ENCODE measurements at places on chromosomes 6 and 20.

- no peak for DNase-seq
These were observed 45.3 kb downstream of the FGD2 start for GRCh38 chr6:37050854-37051137.

DNA sequence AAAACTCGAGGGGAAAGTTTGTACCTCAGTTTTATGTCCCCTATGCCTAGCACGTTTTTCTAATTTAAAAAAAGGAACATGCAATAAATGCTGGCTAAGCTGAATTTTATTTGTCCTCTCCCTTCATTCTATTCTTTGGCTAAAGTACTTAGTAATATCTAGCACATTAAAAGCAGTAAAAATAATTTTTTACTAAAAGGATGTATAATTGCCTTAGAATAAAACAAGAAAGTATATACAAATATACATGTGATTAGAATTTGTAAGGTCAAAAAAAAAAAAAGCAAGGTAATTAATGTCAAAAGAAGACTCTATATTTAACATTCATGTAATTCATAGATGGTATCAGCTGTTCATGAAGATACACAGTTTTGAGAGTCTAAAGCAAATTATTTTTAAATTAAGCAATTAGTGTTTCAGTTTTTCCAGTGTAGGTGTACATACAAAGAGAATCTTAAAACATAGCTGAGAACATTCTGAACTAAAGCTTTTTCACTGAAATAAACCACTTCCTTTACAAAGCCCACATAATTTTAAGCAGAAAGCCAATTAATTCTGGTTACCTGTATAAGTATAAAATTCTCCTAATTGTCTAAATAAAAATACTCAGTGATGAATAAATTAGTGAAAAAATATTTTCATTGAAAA lies 32.4 kb downstream of the HBS1L start:
- no peak for DNase-seq

DNA sequence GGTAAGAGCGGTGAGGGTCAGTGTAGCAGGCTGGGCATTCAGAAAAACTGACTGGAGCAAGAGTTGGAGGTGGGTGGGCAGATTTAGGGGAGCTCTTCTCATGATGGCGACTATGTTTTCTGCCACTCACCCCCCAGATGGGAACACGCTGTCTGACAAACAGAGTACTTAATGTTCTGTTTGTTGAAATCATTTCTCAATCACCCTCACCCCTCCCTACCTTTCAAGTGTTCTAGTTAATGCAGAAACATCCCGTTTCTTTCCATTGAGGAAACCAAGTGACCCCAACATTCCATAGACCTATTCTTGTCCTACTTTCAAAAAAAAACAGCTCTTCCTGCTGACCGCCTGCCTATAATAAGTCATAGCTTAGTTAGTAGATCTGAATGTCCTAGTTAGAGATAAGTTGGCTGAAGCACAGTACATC lies 132.5 kb upstream of the NEDD9 start:
- no peak for DNase-seq

GRCh38 chr6:53523511-53524454 lies 21.1 kb downstream of the GCLC start:
- no peak for DNase-seq

DNA sequence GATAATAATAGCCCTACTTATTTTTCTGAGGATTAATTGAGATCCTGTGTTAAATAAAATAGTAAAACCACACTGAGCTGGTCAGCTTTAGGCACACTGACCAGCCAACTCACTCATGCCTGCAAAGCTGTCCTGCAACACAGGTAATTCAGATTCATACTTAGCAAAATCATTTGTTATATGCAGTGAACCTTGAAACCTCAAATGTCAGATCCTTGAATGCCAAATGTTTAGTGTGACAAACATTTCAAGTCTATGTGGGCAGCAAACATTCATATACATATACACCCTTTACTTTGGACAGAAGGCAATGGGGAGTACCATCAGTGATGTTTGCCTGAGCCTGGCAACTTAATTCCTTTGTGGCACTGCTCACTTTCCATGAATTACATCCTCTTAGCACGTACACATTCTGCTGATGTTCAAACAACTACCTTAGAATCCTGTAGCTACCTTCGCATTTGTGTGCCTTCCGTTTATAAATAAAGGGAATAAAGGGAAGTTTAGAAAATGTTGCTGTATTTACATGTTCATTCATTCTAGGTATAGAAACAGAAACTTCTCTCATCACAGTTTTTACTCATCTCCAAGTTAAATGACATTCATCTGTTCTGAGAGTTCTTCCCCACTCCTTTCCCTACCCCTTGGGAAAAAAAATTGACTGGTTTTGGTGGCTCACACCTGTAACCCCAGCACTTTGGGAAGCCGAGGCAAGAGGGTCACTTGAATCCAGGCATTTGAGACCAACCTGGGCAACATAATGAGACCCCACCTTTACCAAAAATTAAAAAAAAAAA lies 140.8 kb downstream of the ZFAND3 start:
- DNase-seq: no peak

GRCh38 chr6:144314562-144314961 lies 29.4 kb downstream of the UTRN start:
- DNase-seq: no peak

DNA sequence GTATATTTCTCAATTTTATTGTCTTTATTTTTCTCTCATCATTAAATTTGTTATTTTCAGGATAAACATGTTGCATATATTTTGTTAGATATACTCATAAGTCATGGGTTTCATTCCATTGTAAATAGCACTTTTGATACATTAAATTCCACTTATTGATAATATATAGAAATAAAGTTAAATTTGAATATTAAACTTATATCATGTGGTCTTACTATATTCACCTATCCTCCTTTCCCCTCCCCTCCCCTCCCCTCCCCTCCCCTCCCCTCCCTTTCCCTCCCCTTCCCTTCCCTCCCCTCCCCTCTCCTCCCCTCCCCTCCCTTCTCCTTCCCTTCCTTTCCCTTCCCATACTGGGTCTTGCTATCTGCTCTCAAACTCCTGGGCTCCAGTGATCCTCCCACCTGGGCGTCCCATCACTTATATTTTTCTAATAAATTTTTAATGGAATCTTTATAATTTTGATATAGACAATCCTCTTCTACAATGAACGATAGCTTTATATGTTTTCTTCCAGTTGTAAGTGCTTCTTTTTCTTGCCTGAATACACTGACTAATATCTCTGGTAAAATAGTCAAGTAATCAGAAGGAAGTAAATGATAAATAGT lies 692.4 kb downstream of the C6orf118 start:
- no peak for DNase-seq

DNA sequence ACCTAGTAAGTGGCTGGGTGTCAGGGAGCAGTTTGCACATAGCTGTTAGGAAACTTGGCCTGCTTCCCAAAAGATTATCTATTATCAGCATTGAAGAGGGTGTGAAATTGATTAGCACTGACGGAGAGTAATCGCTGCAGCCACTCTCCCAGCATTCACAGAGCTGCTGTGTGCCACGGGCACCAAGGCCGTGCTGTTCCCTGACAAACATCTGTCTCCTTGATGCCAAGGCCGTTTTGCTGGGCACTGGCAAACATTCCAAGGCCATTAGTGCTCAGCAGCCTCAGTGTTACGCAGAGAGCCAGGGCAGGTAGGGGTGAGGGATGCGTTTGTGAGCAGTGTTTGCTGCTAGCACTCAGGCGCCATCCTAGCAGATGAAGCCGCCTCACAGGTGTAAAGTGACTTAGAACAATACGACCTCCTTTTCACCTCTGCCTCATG lies 57.7 kb upstream of the VSTM2L start:
- DNase-seq: no peak

DNA sequence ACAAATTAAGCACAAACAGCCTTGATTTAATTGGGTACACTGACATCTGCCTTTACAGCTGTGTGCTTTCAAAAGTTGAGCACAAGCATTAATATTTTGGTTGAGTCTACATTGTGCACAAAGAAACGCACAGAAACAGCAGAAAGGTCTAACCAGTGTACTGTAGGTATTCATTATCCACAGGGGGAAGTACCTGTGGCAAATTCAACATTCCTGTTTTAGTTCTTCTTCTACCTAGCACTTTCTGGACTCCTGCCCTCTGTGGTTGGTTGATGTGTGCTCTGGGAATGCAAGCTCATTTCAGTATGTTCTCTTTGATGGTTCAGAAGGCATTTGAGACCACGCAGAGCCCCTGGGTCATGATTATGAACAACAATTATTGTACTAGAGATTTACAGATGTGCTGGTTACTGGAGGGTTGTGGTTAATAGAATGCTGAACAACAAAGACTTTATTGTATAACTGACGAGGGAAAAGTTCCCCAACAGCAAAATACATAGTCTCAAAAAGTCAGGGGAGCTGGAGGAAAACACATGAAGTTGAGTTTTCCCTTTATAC lies 26.6 kb upstream of the DAAM2 start:
- DNase-seq: no peak

GRCh38 chr6:28335040-28335563 lies 846 bp downstream of the ZSCAN31 start:
- DNase-seq: no peak

GRCh38 chr6:78605909-78606446 lies 261.4 kb upstream of the IRAK1BP1 start:
- no peak for DNase-seq

GRCh38 chr20:34896086-34896621 lies 19.7 kb downstream of the ACSS2 start:
- DNase-seq: no peak

DNA sequence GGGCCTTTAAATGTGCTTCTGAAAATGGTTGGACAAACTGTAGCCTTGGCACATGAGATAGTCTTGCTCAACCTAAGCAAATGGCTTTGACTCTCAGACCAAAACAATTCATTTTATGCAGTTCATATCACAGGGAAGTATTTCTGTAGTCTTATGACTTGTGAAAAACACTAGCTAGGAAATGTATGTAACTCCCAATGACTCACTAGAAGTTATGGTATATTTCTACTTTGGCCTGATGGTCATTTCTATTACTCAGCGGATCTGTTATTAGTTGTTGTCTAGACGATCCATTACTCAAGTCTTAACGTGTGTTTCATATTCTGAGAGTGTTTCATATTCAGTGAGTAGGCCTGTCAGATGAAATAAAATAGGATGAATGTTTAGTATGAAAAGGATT lies 1333.5 kb downstream of the KHDRBS2 start:
- no peak for DNase-seq

GRCh38 chr20:38043512-38044300 lies 10.2 kb downstream of the RPRD1B start:
- peak; percentile 8 for DNase-seq

DNA sequence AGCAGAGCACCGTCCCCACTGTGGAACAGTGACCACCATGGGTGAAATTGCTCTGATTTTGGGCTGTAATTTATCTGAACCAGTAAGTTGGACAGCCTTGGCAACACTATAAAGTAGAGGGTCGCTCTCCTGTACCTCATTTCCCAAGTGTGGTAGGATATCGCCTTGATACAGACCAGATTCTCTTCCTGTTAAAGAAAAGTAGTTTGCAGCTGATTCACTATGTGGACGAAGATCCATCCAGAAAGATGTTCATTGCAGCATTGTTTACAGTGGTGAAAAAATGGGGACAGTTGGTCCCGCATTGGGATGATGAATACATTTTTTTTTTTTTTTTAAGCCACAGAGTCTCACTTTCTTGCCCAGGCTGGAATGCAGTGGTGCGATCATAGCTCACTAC lies 74.3 kb downstream of the SLX4IP start:
- DNase-seq: no peak

GRCh38 chr20:18016772-18017171 lies 40.9 kb downstream of the OVOL2 start:
- DNase-seq: no peak

DNA sequence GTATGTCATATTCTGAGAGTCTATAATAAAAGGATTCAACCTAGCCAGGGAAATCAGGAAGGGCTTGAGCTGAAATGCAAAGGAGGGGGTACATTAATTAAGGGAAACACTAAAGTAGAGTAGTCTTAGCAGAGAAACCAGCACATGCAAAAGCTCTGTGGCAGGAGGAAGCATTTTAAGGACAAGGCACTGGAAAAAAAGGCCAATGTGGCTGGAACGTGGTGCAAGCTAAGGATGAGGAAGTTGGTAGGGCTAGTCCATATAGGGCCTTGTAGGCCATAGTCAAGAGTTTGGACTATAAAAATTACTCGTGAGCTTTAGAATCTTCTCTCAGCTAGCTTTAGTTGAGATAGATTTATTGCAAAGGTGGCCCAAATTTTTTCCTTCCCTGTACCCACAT lies 75.2 kb upstream of the TOP1 start:
- DNase-seq: no peak

DNA sequence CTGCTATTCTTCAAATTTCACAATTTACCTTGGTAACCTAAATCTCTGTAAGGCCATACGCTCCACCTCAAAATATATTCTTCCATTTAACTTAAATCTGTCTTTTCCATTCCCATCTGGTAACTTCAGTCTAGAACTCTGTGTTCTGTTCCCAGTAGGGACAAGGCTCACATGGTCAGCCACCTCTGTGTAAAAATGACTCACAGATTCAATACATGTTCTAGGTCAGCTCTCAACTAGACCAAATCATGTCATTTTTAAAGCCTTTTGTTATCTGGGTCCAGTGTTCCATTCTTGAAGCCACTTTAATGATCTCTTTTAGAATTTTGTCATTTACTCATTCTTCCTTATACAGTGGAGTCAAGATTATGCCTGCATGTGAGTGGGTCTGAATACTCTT lies 315.6 kb upstream of the CITED2 start:
- no peak for DNase-seq

DNA sequence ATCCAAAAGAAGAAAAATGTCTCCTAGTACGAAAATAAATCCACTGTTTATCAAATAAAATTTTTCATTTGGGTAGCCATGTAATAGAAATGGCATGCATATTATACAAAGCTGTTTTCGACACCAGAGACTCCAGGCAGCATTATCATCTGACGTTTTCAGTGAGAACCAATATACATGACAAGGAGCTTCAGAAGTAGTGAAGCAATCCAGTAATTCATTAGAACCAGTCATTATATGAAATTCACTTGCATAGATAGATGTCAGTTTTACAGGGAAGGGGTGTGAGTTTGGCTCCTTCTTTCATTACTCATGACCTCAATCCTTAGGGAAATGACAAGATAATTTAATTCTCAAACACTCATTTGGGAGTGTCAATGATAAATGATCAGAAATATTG lies 14.7 kb downstream of the HTR1B start:
- DNase-seq: no peak

GRCh38 chr6:158706369-158706982 lies 56.6 kb downstream of the SYTL3 start:
- DNase-seq: peak; percentile 45

GRCh38 chr20:37518606-37519507 lies 2.2 kb upstream of the NNAT start:
- no peak for DNase-seq

DNA sequence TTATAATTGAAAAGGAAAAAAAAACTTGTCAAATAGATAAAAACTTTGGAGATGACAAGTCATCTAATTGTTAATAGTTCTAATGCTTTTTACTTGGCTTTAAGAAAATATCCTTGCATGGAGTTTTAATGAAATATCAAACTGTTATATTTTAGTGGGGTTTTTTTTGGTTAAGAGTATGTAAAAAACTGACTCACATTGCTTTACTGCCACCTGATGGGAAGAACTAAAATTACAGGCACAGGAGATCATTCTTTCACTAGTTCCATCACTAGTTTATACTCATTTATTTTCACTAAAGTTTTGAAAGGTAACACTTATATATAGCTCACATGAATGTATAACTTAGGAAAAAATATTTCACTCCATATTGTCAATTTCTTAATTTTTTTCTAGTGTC lies 309.1 kb downstream of the LMBRD1 start:
- DNase-seq: peak; percentile 24

Measured in NB4 (cell line).